Pancreas (tissue), 10 donors: ENCODE measurements at places on chromosomes 16 and 17. TPM values are rescaled to one million over a fixed set of nuclear protein-coding genes. Genes with fewer than 3 reads are reported as not detected.

GRCh38 chr16:25007284-25007984, 7.7 kb downstream of the ARHGAP17 start:
- no peak for DNase-seq
- H3K4me1 ChIP-seq = peaks cover 17% of the 10 kb centered on the region
- H3K27ac ChIP-seq = no peak overlapping the region
- no peaks in the 10 kb centered on the region for H3K27me3 ChIP-seq
- H3K36me3 ChIP-seq = no peaks in the 10 kb centered on the region

GRCh38 chr17:75810216-75810615, 25.6 kb downstream of the UNK start:
- peaks cover 23% of the 10 kb centered on the region for H3K36me3 ChIP-seq
- H3K4me3 ChIP-seq = no peak overlapping the region
- no peaks in the 10 kb centered on the region for H3K4me1 ChIP-seq
- H3K27me3 ChIP-seq = no peaks in the 10 kb centered on the region
- no peak for DNase-seq
- no peak overlapping the region for H3K27ac ChIP-seq

DNA sequence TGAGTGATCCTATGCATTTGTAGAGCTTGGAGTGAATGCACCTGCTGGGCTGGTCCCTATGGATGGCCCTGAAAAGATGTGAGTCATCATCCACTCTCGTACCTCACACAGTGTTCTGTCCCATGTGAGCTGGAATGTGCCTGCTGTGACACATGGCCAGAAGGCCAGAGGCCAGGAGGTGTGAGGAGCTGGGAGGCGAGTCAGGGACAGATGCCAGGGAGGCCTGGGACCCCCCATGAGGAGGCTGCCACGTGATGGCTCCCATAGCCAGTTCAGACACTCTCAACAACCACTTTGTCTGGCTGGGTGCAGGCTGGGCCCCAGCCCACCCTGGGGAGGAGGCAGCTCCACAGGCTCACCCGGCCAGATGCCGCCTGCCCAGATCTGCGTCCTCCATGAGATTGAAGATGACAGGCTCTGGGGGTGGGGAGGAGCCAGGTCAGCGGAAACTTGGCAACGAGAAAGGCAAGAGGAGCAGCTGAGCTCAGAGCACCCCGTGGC, 168.8 kb downstream of the C16orf78 start:
- DNase-seq = no peak
- H3K4me3 ChIP-seq = no peak overlapping the region
- H3K4me1 ChIP-seq = no peaks in the 10 kb centered on the region
- no peaks in the 10 kb centered on the region for H3K27me3 ChIP-seq
- H3K27ac ChIP-seq = no peak overlapping the region

DNA sequence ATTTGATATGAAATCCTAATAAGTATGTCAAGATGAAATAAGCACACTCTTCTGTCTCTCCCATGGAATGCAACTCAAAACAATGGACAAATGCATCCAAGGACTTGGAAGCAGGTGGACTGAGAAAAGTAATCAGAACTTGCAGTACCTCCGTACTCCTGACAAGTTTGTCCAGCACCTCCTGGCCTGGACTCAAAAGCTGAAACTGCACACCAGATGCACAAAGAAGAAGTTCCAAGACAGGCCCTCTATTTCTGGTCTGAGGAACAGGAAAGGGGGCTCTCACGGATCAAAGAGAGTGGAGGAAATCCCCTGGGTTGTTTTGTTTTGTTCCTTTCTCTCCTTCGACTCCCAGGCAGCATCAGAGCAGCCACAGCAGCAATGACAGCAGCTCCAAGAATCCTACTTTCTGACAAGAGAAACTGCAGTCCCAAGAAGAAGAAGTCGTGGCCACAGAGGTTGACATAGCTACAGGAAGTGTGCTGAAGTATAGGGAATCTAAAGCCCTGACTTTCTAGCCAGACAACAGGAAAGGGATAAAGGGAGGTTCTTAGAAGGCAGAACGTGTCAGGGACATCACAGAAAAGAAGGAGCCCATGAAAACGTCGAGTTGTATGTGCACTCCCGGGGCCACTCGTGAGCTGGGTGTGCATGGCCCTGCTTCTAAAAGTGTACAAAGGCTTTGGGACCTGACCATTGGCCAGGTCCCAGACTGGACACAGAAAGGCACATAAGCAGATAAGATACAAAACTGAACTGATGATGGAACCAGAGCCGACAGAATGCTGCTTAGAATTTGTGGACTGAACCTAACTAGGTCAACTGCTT, 29.3 kb downstream of the AKAP10 start:
- H3K27ac ChIP-seq = no peak overlapping the region
- H3K36me3 ChIP-seq = no peaks in the 10 kb centered on the region
- no peak overlapping the region for H3K4me3 ChIP-seq
- H3K27me3 ChIP-seq = no peaks in the 10 kb centered on the region
- H3K4me1 ChIP-seq = peaks cover 2% of the 10 kb centered on the region
- DNase-seq = no peak

DNA sequence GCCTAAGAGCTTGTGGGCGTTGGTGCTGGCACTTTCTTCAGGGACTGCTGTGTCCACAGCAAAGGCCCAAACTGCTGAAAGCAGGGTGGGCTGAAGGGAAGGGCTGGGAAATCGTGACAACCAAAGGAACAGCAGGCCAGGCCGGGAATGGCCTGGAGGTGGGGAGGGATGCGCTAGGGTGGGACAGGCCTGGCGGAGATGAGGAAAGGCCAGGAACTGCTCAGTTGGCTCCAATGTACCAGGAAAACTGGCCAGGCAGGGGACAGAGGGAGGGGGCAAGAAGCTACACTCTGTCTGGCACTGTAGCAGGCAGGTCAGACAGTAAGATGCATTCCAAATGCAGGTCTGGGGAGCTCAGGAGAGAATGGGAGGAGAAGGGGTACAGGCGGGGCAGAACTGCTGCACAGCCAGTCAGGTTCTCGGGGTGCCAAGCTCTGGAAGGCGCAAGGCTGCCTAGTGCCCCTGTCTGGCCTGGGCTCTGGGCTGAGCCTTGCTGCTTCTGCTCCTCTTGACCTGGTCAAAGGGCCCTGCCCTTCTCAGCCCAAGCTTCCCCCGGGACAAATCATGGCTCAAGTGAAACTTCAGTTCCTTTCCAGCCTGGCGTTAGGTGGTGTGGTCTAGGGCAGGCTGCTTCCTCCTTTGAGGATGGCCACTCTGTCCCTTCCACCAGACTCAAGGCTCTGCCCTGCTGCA, 7.3 kb downstream of the PNMT start:
- DNase-seq = no peak
- no peak overlapping the region for H3K4me3 ChIP-seq
- H3K4me1 ChIP-seq = peaks cover 8% of the 10 kb centered on the region

DNA sequence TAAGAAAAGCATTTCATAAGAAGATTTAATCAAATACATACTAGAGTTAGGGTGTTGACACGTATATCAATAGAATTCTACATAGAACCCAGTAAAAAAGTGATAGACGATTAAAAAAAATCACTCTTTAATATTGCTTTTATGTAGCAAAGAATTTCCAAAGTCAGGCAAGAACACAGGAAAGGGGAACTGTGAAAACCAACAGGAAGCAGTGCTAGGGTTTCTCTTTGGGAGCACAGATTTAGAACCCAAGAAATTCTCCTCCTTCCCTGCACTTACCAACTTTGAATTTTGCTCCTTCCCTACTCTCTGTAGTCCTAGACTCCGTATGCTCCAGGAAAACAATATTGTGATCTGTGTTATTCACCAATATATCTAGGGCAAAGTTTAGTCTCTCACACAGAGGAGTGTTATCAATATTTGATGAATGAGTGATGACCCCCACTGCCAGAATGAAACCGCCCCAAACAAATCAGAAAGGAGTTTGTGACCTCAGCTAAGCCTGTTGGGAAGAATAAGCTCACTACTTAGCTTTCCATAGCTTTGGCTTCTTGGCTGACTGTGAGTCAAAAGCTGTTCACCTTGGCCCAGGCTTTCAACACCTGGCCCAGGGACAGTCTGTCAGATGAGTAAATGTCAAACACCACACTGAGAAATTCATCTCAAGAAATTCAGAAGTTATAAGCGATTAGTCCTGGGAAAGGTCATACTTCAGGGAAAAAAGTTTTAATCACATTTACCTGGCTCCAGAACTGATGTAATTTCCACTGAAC, 8.6 kb downstream of the RFWD3 start:
- no peak overlapping the region for H3K4me3 ChIP-seq
- DNase-seq = no peak
- H3K27me3 ChIP-seq = no peaks in the 10 kb centered on the region
- H3K36me3 ChIP-seq = peaks cover 19% of the 10 kb centered on the region

- no peaks in the 10 kb centered on the region for H3K36me3 ChIP-seq
- H3K4me1 ChIP-seq = no peaks in the 10 kb centered on the region
- no peaks in the 10 kb centered on the region for H3K27me3 ChIP-seq
- no peak for DNase-seq
- no peak overlapping the region for H3K27ac ChIP-seq
- no peak overlapping the region for H3K4me3 ChIP-seq
These were observed 23.9 kb upstream of the FASN start for GRCh38 chr17:82121660-82122629.

The SPHK1 gene
- total RNA-seq = 6.4 TPM

The RHBDL1 gene
- total RNA-seq = 0.70 TPM
